ENCODE measurements at places on chromosomes 5 and 9.

DNA sequence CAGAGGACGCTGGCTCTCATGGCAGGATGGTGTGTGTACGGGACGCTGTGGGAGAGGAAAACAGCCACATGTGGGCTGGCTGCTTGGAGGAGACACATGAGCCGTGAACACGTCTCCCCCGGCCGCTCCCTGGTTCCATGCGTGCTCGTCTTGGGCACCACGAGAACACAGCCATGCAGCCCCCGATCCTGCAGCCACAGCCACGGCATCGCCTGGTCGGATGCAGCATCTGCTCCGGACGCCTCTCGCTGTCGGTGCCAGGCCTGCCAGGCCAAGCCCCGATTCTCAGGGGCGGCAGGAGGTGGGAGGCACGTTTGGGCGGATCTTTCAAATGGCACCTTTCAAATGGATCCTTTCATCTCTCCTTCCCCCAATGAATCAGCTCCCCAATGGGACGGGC is 3.2 kb downstream of the LCN10 start:
- no peak for DNase-seq

GRCh38 chr9:14296495-14297113 is 17.3 kb downstream of the NFIB start:
- DNase-seq = no peak

DNA sequence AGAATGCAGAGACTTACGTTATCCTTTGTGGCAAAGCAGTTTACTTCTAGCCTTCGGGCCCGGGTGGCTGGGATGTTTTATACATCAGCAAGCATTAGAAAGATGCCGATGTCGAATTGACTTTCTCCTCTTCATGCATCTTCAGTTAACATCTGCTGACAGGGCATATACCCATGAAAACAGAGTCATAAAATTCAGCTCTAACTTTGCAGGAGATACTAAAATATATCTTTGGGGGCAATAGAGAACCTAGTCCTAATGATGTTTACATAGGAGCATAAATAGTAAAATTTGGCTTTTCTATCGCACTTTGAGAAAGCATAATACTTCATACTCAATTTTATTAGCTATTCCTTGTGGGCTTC is 247.9 kb downstream of the PRELID2 start:
- DNase-seq = no peak

DNA sequence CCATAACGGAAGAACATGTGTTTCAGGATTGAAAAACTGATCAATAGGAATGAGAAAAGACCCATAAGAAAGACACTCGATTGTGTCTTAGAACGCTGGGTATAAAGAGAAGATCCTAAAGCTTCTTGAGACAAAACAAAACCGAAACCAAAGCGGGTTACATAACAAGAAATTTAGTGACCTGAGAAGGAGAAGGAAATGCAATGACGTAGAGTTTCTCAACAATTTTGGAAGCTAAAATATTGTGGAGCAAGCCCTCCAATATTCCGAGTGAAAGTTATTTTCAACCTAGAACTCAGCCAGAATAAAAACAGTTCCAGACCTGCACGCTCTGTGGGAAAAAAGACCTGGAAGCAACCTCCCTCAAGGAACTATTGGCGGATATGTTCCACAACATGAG is 81.9 kb upstream of the FREM1 start:
- DNase-seq = no peak

DNA sequence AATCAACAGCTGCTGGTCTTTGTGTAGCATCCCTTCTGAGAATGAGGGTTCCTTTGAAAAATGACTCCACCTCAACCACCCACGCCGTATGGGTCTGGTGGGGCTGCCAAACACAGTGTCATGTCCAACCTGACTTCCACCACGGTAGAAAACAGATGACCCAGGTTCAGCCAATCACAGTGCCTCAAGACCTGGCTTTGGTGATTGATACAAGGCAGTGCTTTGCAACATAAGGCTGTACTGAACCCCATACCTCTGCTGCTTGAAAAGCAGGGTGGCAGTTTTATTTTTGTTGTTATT is 11.5 kb upstream of the TGFBR1 start:
- DNase-seq = no peak

GRCh38 chr5:97986069-97986468 is 787.4 kb upstream of the RGMB start:
- no peak for DNase-seq

- no peak for DNase-seq
Measured at GRCh38 chr9:83629433-83630104, 6.6 kb downstream of the IDNK start.

DNA sequence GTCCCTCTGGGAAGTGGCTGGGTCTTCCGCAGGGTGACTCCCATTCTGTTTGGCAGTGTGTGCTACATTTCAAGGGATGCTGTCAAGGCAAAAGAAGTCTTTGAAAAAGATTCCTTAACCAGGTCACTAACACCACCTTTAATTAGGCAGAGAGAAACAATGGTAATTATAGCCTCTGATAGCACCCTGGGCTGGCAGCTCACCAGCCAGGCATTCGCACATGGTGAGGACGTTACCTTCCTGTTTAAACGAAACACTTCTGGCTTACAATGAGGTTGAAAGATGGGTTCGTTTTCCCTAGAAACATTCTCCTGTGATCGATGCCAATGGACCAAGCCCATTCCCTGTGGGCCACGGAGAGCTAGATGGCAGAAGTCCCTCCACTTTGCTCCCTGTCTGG is 230.1 kb upstream of the PANK3 start:
- DNase-seq = no peak

DNA sequence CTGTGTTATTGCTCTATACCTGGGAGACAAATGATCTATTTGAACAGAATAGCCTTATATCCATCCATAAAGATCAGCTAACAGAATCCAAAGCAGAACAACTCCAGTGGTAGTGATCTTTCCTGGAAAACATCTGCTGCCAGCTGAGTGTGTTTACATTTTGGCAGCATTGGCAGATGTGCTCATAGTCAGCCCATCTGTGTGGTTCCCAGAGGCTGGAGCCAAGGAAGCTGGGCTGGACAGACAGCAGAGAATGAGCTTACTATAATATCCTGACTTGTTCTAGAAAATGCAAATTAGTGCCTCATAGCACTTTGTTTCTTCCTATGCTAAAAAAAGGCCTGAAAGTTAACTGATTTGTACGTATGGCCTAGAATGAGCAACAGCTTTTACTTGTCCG is 99.7 kb downstream of the ST8SIA4 start:
- DNase-seq = no peak
